Stimulated activated CD8-positive, alpha-beta memory T cell treated with anti-CD3 and anti-CD28 coated beads, Interleukin-4, amount 100 ng/mL, for 1 hour (primary cell): ENCODE measurements at places on chromosomes 2 and 18.

- DNase-seq: no peak
Measured at GRCh38 chr2:200399636-200400035, 93.1 kb downstream of the SPATS2L start.

DNA sequence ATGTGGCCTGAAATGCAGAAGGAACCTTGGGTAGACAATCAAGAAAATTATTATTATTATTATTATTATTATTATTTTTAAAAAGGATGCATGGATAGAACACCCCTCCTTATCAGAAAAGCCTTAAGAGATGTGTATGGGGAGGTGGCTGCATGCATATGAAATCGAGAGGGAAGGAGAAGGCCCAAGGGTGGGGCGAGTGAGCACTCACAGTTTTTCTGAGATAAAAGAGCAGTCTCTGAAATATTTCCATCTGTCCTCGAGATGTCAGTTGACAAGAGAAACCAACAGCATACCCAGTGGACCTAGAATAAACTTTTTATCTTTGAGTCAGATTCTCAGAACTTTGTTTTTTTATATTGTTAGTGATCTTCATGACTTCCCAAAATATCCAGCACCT lies 282.9 kb downstream of the GPD2 start:
- DNase-seq: no peak

DNA sequence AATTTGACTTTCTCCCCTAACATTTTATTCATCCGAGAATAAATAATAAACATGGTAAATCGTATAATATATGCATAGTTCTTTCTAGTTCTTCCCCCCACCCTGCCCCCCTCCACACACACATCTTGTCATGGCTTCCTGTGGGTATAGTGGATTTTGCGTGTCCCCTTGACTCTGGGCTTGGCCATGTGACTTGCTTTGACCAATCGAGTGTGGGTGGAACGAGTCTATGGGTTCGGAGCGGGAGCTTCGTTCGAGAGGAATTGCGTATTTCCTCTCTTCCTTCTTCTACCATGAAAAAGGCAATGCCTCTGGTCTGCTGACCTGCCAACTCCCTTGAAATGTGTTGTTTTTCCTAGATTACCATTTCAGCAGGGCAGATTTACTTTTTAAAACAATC lies 175.2 kb downstream of the LTBP1 start:
- DNase-seq: no peak

- DNase-seq: no peak
Measured at GRCh38 chr2:50724837-50725236, 307.1 kb downstream of the NRXN1 start.
